ENCODE measurements at places on chromosomes 16 and 17. TPM values are rescaled to one million over a fixed set of nuclear protein-coding genes. Genes with fewer than 3 reads are reported as not detected.

CD300H gene
- 0.78 TPM for total RNA-seq

NTN1 gene
- total RNA-seq = 0.88 TPM

RASL10B gene
- total RNA-seq = 6.2 TPM

C1QTNF8 gene
- not detected for total RNA-seq

MFAP4 gene
- total RNA-seq = 122 TPM

All from H4 (cell line).